Nephron progenitor cell (in vitro differentiated cells): ENCODE measurements at places on chromosomes 11 and 22.

DNA sequence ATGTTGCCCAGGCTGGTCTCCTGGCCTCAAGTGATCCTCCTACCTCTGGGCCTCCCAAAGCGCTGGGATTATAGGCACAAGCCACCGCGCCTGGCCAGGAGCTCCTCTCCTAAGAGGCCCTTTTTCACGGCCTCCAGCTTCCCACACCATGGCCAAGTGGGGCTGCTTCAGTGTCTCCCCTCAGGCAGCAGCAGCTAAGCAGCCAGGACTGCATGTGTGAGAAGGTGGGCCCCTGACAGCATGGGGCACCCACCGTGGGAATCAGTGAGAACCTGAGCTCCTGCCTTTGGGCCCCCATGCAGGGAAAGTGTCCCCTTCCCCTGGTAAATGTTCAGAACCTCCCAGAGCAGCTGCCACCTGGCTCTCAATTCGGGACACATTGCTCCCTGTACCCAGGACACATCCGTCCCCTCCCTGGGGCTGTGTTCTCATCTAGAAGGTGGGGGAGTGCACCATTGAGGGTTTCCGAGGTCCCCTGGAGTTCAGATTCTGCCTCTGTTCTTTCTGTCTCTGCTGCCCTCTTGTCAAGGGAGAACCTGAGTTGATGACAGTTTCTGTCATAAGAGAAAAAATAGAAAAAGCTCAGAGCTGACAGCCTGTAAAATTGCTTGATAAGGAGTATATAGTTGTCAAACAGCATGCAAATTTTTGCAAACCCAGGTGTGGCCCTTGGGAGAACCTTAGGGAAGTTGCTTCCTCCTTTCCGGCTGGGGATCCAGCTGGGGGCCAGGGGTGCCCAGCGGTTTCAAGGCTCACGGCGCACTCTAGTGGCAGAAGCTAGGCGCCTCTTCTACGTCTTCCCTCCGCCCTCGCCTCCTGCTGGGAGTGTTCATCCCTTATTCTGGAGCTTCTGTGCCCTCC is 29.7 kb downstream of the FAM83F start:
- DNase-seq, result peak; percentile 77

- no peak for DNase-seq
Measured at GRCh38 chr11:1162138-1162475, 4.4 kb downstream of the MUC5AC start.

GRCh38 chr11:11669233-11669846 is 47.5 kb upstream of the GALNT18 start:
- DNase-seq, result no peak

- DNase-seq, result no peak
Measured at GRCh38 chr11:32183512-32183911, 92.6 kb downstream of the RCN1 start.

- no peak for DNase-seq
Measured at GRCh38 chr11:113675003-113675561, 31.0 kb downstream of the TMPRSS5 start.

DNA sequence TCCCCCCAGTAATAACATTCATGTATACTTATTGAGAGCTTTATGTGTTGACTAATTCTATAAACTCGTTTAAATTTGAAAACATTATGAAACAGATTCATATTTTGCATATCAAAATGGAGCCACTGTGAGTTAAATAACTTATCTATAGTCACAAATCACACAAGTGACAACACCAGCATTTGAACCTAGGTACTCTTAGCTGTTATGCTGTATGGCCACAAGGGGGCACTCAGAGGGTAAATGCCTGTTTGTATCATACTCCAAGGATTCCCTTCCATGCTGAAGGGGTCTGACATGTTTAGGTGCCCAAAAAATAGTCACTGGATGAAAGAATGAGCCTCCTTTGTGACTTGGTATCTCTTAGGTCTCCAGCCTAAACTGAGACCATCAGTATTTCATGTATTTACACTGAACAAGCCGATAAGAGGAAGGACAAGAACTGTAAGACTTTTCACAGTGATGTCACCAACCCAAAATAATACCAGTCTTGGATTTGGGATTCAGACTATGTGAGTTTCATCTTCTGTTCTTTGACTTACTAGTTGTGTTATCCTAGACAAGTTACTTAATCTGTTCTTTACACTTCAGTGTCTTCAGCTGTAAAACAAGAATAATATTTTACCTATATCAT is 12.2 kb upstream of the OR52D1 start:
- peak; percentile 49 for DNase-seq

GRCh38 chr11:92533657-92534335 is 309.2 kb downstream of the FAT3 start:
- no peak for DNase-seq

- no peak for DNase-seq
Measured at GRCh38 chr11:76707293-76707825, 36.8 kb upstream of the LRRC32 start.

- no peak for DNase-seq
Measured at GRCh38 chr11:134380785-134381184, 31.3 kb downstream of the B3GAT1 start.

DNA sequence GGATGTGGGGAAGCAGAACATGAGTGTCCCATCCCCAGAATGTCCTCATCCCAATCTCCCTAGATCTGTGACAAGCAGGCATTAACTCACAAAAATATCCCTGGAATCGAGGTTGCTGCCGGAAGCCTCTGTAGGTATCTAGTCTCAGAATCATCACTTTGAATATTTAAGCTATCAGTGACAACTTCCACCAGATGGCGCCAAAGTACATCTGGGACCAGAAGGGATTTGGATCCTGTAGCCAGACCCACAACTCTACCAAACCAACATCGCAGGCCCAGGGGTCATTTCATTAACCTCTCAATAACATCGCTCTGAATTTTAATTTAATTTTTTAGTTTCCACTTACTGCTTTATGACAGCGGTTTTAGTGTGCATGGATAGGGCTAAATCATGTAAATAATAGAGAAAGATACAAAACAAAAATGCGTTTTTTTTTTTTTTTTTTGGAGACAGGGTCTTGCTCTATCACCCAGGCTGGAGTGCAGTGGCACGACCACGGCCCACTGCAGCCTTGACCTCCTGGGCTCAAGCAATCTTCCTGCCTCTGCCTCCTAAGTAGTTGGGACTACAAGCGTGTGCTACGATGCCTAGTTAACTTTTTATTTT is 1.1 kb upstream of the EXT2 start:
- peak; percentile 88 for DNase-seq

DNA sequence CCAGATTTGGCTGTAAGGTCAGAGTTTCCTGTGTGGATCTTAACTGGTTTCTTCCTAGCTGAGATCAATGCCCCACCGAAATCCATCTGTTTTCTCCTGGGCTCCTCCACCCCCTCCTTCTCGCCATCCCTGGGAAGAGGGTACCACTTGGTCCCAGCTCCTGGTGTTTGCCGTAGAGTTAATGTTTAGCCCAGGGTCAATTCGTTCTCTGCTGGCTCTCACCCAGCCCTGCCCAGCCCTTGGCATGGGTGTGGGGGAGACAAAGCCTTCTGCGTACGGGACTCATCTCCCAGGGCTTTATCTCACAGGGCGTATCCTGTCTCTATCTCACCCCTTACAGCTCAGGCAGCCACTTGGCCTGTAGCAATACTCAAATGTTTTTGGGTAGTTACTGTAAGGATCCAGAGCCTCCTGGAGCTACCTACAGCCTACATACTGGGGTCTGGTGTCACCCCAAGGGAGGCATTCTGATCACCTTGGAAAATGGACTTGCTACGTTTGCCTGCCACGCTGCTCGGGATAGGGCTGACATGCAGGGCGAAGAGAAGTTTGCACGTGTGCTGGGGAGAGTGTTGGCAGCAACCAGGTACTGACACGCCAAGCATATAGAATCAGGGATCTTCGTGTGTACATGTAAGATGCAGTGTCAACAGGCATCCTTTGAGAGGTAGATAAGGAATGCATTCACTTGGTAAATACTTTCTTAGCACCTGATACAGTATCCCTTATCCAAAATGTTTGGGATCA is 66.1 kb downstream of the SCN3B start:
- no peak for DNase-seq
